CMK (cell line): ENCODE measurements at places on chromosomes 5 and 9.

- peak; percentile 21 for DNase-seq
These were observed 8.2 kb downstream of the TENT4A start for GRCh38 chr5:6721442-6721841.

GRCh38 chr9:106887066-106887465 is 24.1 kb downstream of the ZNF462 start:
- no peak for DNase-seq

GRCh38 chr5:7925961-7926695 is 57.2 kb downstream of the MTRR start:
- no peak for DNase-seq

DNA sequence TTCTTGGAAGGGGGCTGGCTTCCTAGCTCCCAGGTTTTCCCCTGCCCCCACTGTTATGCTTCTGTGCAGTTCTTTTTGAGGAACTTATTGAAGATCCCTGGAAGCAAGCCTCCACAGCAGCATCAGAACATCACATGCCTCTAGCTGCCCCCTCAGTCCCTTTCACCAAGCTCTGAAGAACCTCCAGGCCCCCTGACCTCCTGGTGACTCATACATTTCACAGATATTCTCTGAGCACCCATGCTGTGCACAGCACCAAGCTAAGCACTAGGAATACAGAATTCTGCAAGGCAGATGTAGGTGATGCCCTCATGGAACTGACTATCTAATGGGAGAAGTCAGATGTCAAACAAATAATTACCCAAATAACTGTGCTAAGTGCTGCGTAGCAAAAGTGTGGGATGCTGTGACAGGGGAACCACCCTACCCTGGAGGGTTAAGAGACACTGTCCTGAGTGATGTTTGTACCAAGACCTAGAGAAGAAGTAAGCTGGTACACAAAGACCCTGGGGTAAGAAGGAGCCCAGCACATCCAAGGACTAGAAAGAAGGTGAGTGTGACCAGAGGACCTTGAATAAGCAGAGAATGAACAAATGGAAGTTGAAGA is 213.7 kb upstream of the NR4A3 start:
- no peak for DNase-seq

- DNase-seq, result no peak
These were observed 214.1 kb upstream of the KLF4 start for GRCh38 chr9:107703651-107704050.

DNA sequence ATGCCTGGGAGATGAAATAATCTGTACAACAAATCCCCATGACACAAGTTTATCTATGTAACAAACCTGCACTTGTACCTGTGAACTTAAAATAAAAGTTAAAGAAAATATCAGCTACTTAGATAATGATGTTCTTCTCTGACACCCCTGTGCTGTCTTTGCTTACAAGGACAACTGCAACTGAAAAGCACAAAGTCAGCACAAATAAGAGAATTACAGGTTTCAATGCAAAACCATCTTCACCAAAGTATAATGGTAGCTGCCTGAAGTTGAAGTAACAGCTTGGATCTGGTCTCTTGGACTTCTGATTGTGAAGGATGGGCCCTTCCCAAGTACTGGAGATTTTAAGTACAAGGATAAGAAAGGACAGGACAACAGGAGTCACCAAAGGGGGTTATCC is 45.6 kb upstream of the PPP2R2B start:
- no peak for DNase-seq

GRCh38 chr5:169695919-169696490 is 58.9 kb downstream of the DOCK2 start:
- no peak for DNase-seq

- DNase-seq, result no peak
These were observed 13.7 kb downstream of the GLRX start for GRCh38 chr5:95808686-95809413.

- DNase-seq, result no peak
These were observed 18.1 kb downstream of the PTCH1 start for GRCh38 chr9:95498641-95499040.

GRCh38 chr5:166909926-166910325 is 1381.5 kb upstream of the WWC1 start:
- DNase-seq, result no peak

DNA sequence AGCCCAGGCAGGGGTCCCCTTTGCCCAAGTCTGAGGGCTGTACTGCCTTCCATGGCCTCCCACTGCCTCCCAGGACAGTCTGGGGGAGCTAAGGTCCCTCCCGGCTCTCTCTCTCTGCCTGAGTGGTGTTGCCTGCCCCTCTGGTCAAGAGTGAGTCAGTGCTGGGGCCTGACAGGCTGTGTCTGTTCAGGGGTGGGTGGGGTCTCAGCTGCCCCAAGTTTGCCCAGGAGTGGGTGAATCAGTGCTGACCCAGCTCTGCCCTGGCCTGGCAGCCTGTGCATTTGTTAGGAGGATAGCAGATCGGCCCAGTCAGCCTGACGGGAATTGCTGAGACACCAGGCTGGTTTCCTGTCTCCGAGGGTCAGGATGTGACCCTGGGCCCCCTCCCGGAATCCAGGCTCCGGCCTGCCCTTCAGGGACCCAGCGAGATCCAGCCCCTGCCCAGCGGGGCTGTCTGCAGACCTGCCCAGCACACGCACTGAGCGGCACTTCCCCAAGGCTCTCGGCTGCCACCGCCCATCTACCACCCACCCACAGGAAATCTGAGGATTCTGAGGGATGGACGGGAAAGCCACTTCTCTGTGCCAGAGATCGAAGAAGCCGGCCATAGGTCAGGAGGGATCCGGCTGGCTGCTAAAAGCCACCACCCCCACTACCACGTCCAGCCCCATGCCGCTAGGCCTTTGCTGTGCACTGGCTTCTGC is 15.9 kb downstream of the ENG start:
- DNase-seq, result no peak

GRCh38 chr5:136200761-136201160 is 7.8 kb upstream of the SMIM32 start:
- DNase-seq, result no peak

GRCh38 chr5:42894057-42894456 is 82.4 kb upstream of the SELENOP start:
- no peak for DNase-seq

GRCh38 chr5:79200573-79201183 is 35.3 kb upstream of the JMY start:
- no peak for DNase-seq

GRCh38 chr9:126491568-126491879 is 122.2 kb upstream of the LMX1B start:
- DNase-seq, result no peak

GRCh38 chr5:103373597-103374472 is 115.3 kb downstream of the MACIR start:
- no peak for DNase-seq

DNA sequence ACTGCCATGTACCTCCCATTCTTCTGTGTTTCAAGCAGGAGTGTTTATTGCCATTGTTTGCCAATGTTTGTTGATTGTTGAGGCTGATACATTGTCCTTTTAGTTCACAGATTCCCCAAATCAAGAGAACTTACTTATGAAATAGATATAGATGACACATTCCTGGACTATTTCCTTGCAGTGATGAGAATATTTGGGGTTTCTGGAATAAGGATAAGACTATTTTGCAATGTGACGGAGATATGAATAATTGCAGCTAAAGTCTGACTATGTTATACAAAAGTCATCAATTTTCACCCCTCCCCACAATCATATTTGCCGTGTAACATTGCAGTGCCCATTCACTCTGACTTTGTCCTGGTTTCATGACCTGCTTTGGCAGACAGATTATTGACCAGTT is 460.8 kb downstream of the CDH10 start:
- no peak for DNase-seq

DNA sequence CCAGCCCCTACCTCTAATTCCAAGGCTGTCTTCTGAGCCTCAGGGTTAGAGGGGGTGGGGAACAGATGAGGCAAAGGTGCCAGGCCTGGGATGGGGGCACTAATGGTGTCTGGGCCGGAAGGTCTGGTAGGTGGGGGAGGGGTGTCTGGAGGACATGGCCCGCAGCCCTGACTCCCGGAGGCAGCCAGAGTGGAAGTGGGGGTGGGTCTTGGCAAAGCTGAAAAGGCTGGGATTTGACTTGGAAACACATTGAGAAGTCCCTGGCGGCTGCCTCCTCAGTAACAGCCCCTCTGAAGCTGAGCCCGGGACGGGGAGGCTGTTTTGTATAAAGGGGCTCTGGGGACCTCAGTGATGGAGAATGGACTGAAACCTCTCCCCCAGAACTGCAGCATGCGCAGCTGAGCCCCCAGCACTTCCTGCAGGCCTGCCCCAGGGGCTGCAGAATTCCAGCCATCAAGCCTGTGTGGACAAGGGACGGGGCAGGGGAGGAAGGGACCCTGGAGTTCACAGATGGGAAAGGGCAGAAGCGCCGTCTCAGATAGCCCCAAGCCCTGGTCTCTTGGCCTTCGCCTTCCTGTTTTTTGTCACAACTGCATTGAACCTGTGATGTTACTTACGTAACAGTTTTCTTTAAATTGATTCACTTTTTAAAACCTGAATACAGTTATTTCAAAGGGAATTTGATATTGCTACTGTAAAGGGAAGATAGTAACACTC is 49.3 kb upstream of the SYNPO start:
- DNase-seq, result no peak

DNA sequence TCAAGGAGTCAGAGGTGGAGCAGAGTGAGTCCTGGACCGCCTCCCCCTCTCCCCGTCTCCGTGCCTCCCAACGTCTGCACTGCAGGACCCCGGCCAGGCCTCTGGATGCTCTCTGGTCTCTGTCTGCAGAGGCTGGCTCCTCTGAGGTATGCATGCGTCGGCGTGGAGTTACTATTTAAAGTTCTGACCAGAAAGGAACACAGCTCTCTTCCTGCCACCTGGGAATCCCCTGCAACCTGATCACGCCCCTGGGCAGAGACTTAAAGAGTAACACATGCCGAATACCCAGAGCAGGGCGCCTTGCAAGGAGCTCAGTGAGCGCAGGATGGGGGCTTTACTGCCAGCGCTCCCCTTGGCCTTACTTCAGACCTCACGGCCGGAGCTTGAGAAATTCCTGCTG is 16.0 kb downstream of the ANXA6 start:
- no peak for DNase-seq

DNA sequence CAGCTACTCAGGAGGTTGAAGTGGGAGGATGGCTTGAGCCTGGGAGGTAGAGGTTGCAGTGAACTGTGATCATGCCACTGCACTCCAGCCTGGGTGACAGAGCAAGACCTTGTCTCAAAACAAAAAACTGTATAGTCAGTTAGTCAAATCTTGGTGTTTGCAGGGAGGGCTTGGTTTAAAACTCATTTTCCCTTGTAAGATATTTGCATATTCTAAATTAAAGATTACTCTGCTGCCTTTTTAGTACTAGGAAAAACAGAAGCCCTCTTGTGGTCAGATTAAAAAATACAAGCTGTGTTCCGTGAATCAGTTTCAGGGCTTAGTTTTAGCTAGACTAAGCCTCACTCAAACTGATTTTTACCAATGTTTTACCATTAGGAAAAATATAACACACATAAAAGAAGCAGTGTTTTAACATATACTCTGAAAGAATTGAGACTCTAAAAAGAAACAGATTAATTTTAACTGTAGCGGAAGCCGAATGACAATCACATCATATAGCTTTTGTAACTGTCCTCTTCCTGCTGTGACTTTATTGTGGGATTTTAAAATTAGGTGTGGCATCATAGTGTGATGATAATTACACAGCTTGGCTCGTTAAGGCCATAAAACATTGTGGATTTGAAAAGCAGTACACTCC is 84.9 kb upstream of the BASP1 start:
- peak; percentile 17 for DNase-seq

DNA sequence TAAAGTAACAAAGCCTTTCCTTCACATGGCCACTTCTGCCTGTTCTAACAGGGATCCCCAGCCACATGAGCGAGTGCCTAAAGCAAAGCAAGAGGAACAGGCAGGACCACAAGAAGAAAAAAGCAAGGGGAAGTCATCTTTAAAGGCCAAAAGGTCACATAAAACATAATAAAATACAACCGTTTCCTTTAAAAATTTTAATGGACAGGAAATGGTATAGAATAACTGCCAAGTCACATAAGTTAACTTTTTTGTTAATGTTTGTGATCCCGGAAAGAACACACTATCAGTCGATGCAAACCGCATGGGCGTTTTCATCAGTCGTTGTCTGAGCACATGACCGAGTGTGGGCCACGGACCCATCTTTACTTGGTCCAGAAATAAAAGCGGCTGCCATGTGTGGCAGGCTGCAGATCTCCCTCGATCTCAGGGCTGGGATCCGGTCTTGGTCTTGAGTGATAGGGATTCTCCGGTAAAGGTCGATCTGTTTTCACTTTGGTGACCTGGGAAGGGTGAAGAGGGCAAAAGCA is 15.6 kb downstream of the NDUFA8 start:
- DNase-seq, result no peak

- no peak for DNase-seq
These were observed 218.4 kb downstream of the MED10 start for GRCh38 chr5:6159832-6160430.
